ENCODE measurements at places on chromosomes 5 and 9.

DNA sequence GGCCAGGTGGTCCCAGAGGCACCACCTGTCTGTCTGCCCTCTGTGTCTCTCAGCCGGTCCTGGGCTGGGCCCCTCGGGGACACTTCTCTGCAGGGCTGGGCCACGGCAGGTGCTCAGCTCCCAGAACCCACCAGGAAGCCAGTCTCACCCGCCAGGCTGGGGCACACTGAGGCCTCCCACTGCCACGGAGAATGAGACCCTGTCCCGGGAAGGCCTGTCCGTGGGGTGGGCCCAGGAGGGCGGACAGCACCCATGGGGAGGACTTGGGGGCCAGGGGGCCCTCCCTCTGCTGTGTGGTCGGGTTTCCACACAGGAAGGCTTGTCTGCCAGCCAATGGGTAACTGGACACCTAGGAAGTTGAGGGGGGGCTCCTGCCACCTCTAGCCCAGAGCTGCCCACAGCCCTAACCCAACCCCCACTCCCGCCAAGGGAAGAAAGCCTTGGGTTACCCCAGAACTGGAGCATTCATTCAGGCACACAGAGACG, 4.1 kb upstream of the TUBB4B start:
- no peak for DNase-seq

DNA sequence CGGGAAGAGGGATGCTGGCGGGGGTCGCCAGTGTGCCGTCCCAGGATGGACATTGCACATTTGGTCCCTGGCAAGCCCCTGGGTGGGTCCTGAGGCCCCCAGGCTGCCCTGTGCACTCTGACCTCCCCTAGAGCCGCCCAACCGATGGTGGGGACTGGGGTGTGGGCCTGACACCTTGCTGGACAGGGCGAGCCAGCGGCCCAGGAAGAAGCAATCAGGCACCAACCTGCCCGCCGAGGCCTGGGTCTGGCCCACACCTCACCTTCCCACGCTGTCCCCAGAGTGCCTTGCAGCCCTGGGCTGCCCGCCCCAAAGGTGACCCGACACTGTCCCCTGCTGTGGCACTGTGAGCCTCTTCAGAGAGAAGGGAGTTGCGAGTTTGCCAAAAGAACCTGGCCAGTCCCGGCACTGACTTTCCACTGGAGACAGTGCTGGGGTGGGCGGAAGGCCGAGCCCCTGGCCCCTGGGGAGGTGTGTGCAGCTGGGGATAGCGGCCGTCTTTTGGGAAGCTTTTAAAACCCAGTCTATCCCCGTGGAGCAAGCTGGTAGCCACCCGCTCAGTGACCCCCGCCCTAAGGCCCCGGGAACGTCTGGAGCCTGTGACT, 12.0 kb upstream of the NRARP start:
- DNase-seq, result no peak

DNA sequence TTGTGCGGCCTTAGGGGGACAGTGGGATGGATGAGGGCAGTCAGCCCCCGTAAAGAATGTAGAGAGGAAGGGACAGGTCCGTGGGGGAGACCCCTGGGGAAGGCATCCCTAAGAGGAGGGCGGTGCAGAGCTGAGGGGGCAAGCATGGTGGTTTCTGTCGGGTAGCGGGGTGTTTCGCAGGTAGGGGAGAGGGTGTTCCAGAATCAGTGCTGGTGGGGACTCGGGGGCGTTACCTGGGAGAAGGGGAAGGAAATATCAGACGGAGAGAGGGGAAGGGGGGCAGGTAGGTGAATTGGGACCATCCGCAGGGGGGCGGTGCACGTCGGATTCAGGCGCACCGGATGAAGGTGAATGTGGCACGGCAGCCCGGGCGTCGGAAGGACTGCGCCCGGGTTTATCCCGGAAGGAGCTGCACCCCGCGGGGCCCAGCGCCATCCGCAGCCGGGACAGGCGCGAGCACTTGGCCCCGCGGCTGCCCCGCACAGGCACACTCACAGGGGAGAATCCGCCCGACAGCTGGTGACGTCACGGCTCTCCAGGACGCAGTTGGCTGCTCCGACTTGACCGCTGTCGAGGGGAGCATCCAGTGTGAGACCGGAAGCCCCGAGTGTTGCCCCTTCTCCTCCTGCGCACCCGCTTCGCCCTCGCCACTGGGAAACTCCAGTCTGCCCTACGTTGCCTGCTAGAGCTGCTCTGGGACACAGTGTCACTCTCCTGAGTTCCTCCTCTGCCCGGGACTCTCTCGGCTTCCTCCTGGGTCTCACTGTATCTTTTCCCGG, 1.3 kb downstream of the CD72 start:
- no peak for DNase-seq

GRCh38 chr5:28903643-28904042, 1865.3 kb upstream of the CDH9 start:
- no peak for DNase-seq

DNA sequence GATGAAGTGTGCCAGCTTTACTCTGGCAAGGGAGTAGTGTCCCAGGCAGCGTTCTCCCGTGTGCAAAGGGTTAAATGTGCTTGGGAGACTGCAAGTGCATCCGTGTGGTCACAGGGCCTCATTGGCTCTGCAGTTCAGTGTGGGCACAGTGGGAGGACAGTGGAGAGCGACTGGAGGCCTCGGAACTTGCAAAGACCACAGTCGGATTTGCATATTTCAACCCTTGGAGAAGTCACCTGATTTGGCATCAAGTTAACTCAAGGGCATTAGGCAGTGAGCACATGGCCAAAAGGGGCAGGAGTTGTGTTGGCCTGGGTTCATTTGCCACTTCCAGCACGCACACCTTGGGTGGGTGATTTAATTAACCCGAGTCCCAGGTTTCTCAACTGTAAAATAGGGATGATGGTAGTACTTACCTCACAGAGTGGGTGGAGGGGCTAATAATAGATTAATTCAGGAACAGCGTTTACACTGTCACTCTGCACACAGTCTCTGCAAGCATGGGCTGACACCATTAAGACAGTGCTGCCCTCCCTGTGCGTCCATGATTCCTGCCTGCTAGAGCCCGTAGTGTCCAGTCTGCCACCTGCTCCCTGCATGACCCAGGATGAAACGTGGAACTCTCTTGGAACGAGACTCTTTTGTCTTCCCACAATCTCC, 22.7 kb downstream of the JADE2 start:
- no peak for DNase-seq

- DNase-seq, result no peak
Observed at GRCh38 chr5:118597543-118597942, 390.8 kb downstream of the DTWD2 start.

DNA sequence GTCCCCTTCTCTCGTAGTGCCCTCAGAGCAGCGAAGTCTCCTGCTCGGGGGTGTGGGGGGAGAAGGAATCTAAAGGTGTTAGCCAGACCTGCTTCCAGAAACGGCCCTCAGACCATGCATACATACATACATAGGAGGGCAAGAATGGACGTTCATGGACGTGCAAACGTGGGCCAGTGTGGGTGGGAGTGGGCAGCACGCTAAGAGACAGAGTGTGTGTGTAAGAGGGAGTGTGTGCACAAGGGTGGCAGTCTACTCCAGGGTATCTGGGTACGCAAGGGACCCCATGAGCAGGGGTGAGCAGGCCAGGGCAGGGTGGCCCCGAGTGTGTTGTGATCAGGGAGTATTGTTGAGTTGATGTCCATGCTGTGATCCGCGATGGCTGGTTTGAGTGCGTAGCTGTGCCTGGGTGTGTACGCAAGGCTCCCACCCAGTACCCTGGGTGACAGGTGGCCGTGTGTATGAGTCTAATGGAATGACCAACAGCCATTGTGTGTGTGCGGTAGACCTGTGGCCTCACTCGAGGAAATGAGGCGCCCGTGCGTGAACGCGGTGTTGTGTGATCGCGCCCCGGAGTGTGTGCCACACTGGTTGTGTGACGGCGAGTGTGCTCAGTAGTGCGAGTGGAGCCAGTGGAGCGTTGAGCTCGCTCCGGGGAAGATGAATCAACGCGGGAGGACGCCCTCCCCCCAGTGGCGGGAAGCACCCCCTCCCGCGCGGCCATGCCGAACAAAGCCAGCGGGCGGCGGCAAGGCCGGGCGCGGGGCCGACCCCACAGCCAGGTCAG, 826 bp downstream of the GPRIN1 start:
- no peak for DNase-seq

GRCh38 chr5:132433141-132433540, 57.4 kb downstream of the IRF1 start:
- no peak for DNase-seq

GRCh38 chr9:124185413-124185812, 72.3 kb upstream of the NEK6 start:
- no peak for DNase-seq
